ENCODE measurements at places on chromosomes 7 and 10. TPM values are rescaled to one million over a fixed set of nuclear protein-coding genes. Genes with fewer than 3 reads are reported as not detected.

Gene SPDYE2
- not detected for total RNA-seq

Gene MYH16
- total RNA-seq = 4.7 TPM

Gene RSPH10B2
- not detected for total RNA-seq

Gene PNLIPRP2
- not detected for total RNA-seq

Gene MSRB2
- total RNA-seq = 18.8 TPM

Gene ZNF853
- total RNA-seq = 1.0 TPM

Gene PHYHIPL
- total RNA-seq = not detected

Gene NRG3
- total RNA-seq = not detected

Gene ATP6V1F
- 129 TPM for total RNA-seq

Gene ARMC3
- total RNA-seq = 0.40 TPM

Gene CHAT
- total RNA-seq = not detected

Gene LRRD1
- total RNA-seq = not detected

Gene PRR15
- total RNA-seq = 26.6 TPM

Gene PDE6C
- not detected for total RNA-seq

Gene RAPGEF5
- total RNA-seq = 5.6 TPM

Gene CAMK1D
- 2.1 TPM for total RNA-seq

Gene RTKN2
- 26.6 TPM for total RNA-seq

Gene CLIP2
- 26.2 TPM for total RNA-seq

Gene PTN
- 0.07 TPM for total RNA-seq

Gene LGI1
- total RNA-seq = not detected

Gene MYL7
- total RNA-seq = not detected

Gene HMX2
- total RNA-seq = not detected

Gene ITPRIP
- 10.3 TPM for total RNA-seq

Gene OR9A2
- total RNA-seq = not detected

Gene AOAH
- total RNA-seq = not detected

Gene ITGB8
- total RNA-seq = 13.9 TPM

Gene LIPF
- not detected for total RNA-seq

Gene KCP
- 3.4 TPM for total RNA-seq

Gene ASIC3
- total RNA-seq = 1.7 TPM

Gene PRSS58
- total RNA-seq = not detected

Gene EPHA1
- total RNA-seq = 46.4 TPM

Gene CLDN15
- 9.9 TPM for total RNA-seq

Gene CROT
- 6.9 TPM for total RNA-seq

Gene ABHD11
- 41.4 TPM for total RNA-seq

Gene LDB3
- total RNA-seq = 0.04 TPM

Gene PNLIPRP1
- not detected for total RNA-seq

Gene GRM3
- total RNA-seq = not detected

Gene EXOSC1
- total RNA-seq = 34.7 TPM

Gene CRHR2
- not detected for total RNA-seq

Gene POLR2J2
- 4.1 TPM for total RNA-seq

Gene ST8SIA6
- total RNA-seq = not detected

Gene SVOPL
- not detected for total RNA-seq

Gene GIMAP1
- not detected for total RNA-seq

Gene LEP
- total RNA-seq = not detected

Data from PC-3 (cell line).